ENCODE measurements at places on chromosomes 1 and 21.

- DNase-seq = no peak
Observed at GRCh38 chr1:172874950-172875349, 175.8 kb downstream of the TNFSF18 start.

- DNase-seq = no peak
Observed at GRCh38 chr1:116553386-116554115, 17.3 kb downstream of the CD58 start.

- no peak for DNase-seq
Observed at GRCh38 chr1:234621657-234622335, 11.8 kb upstream of the IRF2BP2 start.

GRCh38 chr1:208829595-208829994 lies 585.4 kb upstream of the PLXNA2 start:
- no peak for DNase-seq

DNA sequence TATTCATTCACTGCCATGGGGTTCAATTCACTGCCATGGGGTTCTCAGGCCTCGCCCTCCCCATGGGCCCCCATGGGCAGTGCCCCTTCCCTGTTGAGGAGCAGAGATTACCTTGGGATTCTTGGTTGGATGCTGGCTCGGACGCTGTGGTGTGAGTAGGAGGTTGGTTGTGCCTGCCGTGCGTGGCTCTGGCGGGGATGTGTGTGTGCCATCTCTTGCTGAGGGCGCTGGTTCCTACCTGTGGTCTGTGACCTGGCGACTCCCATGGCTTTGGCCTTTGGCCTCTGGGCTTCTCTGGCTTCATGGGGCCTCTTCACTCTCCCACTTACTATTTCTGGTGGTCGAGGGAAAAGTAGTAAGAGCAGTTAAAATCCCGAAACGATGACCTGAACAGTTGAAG lies 42.1 kb downstream of the PCNT start:
- DNase-seq = no peak

DNA sequence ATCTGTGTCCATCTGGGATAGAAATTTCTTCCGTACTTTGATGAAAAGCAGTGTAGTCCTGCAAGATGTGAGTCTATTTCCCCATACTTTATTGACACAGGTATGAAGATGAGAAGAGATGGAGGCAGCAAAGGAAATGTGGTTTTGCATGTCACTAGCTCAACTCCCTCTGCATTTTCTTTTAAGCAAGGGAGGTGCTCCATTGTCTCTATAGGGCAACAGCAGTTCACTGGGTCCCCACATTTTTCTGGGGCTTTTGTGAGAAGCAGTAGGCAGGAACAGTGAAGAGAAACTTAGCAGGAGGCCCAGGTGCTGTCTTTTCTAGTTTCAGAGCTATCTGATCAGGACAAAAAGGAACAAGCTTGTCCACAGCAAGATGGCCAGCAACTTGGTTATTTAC lies 37.1 kb downstream of the C21orf91 start:
- DNase-seq = no peak

- DNase-seq = no peak
Observed at GRCh38 chr1:113291777-113292602, 98.3 kb upstream of the MAGI3 start.

DNA sequence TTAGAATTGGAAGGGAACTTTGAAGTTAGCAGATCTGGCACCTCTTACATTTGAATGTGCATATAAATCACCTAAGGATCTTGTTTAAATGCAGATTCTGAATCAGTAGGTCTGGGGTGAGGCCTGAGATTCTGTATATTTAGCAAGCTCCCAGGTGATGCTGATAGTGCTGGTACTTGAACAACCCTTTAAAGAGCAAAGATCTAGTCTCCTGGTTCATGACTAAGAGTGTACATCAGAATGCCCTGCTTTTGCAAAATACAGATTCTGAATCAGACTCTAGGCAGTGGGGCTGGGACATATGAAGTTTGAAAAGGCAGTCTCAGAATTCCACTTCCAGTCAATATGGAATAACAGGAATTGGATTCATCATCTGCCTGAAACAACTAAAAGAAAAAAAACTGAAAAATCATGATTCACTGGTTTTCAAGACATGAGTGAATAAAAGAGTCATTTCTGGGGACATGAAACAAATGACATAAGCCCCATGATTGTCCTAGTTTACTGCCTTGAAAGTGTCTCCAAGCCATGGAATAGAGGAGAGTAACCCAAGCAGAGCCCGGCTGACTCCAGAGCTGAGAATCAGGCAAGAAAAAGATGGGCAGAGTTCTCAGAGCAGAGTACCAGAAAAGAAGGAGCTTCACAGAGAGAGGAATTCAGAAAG lies 149.6 kb upstream of the SGIP1 start:
- no peak for DNase-seq

GRCh38 chr1:225483818-225484656 lies 56.2 kb upstream of the LBR start:
- DNase-seq = no peak

DNA sequence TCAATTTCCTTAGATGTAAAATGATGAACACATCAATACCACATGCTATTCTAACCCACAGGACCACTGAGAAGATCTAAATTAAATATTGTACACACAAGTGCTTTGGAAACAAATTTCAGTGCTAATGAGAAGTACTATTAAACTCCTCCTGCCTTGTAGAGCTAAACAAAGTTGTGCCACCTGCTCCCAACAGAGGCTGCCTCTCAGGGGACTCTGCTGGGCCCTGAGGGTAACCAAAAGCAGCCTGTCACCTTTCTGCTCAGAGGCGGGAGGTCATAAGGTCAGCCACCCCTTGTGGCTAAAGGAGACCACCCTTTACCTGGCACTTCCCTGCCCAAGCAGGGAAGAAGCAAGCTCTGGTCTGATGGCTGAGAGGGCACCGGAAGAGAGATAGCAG lies 6.3 kb downstream of the SLC9A1 start:
- no peak for DNase-seq

GRCh38 chr1:211356723-211357407 lies 30.2 kb downstream of the TRAF5 start:
- DNase-seq = no peak

GRCh38 chr1:208204779-208205178 lies 39.4 kb downstream of the PLXNA2 start:
- DNase-seq = no peak

GRCh38 chr1:40630488-40631223 lies 34.8 kb downstream of the RIMS3 start:
- DNase-seq = peak; percentile 81

- DNase-seq = no peak
Observed at GRCh38 chr1:45854724-45855123, 51.3 kb downstream of the MAST2 start.

DNA sequence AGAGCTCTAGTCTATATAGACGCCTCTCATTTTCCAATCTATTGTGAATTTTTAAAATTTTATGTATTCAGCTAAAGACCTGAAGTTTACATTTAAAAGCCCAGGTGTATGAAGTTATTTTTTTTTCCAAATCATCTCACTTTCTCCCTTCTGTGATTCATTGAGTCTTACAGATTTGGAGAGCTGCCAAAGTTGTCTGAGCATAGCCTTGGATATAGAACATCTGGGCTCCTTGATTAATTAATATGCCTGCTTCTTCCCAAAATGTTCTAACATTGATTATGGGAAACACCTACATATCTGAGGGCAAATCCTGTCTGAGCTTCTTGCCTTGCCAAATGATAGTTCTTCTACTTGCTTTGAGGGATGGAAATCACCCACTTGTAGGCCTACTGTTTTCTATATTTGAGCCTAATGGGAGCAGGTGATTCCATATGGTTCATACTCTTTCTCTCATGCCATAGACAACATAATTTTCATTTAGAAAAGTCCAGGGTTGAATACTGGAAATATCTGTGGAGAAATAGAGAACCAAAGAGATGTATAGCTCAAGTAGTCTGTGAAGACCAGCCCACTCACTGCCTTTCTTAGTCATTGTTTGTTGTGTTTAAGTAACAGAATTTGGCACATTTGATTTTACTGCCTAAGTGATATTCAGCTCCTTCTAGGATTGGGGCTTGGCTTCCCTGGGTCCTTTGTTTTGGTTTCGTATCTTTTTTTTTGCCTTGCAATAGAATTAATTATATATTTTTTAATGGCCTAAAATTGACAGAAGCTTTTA lies 46.2 kb downstream of the MACF1 start:
- DNase-seq = peak; percentile 55

DNA sequence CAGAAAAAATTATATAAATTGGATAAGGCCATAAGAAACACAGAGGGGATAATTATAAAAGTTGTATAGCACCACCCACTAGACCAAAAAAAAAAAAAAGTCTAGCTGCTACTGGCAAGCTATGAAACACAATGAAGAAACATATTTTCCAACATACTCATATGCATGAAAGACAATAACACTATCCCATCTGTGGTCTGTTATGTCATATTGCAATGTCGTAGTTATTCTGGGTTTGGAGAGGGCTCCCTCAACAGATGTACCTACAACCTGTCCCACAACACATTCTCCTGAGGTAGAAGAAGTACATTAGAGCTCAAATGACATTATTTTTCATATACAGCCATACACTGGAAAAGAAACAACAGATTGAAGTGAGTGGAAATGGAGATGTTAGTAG lies 517.6 kb upstream of the ADGRL4 start:
- no peak for DNase-seq

- DNase-seq = peak; percentile 54
Observed at GRCh38 chr1:185156288-185156853, 382 bp downstream of the TRMT1L start.

DNA sequence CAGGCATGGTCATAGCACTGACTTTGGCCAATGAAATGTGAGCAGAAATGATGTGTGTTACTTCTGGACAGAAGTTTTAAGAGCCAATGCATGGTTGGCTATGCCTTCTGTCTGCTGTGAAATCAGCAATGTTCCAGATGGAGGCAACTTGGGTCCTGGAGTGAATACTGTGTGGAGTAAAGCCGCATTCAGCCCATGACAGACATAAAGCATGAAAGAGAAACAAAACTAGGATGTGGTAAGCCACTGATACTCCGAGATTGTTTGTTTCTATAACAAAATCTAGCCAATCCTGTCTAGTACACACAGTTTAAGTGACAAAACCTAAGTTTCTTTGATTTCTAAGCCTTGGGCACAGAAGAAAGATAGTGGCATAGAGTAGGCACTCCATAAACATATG lies 47.1 kb upstream of the ARHGAP29 start:
- no peak for DNase-seq

- no peak for DNase-seq
Observed at GRCh38 chr21:45468971-45469272, 64.0 kb downstream of the COL18A1 start.

DNA sequence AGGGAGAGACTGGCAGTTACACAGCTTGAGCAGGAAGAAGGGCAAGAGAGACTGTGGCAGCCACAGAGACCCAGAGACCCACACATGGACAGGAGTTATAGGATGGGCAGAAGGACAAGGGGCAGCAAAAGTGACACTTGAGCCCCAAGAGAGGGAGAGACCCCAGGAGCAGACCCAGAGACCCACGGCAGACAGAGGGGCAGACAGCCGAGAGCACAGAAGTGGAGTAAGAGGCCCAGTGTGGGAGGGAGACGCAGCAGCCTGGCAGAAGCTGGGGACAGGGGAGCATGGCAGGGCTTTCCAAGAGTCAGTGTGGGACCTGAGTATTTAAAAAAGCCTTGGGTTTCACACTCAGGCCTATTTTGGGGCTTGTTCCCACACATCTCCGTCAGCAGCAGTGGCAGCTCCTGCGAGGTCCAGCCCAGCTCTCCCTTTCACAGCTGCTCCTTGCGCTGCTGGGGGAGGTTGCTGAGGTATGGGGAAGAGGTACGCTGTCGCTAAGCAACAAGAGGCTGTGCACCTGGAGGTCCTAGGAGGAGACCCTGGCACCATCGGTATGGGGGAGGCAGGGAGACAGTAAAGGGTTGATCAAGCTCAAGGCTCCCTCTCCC lies 9.0 kb upstream of the MEF2D start:
- DNase-seq = no peak

- DNase-seq = no peak
Observed at GRCh38 chr1:46444466-46444865, 45.2 kb upstream of the DMBX1 start.

- peak; percentile 60 for DNase-seq
Observed at GRCh38 chr1:109474697-109475096, 8.4 kb downstream of the SYPL2 start.

- no peak for DNase-seq
Observed at GRCh38 chr1:43912607-43913006, 21.0 kb upstream of the ARTN start.

- no peak for DNase-seq
Observed at GRCh38 chr1:15309687-15310086, 62.7 kb downstream of the FHAD1 start.

DNA sequence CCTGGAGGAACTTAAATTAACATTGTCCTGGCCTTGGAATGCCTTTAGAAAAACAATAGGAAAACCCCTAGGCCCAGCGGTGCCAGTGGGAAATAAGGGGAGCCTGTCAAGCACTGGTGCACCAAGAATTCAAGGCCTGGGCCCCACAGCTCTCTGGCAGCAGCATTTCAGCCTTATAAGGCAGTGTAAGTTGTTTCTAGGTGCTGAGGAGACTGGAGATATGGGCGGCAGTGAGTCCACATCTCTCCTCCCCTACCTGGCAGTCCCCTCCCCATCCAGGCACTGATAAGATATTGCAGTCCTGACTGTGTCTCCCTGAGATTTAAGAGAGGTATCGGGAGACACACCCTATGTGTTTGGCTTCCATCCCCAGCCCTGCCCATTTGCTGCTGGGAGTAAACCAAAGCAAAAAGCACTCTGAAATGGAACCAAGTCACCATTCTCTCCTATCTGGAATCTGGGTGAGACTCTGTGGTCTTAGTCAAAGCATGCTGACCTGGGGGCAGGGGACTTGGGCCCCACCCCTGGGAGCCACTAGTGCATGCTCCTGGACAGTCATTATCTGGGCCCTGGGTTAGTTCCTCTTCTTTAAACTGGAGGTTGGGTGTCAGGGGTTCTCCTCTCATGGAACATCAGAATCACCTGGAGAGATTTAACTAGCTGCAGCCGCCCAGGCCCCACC lies 30.5 kb downstream of the DEGS1 start:
- DNase-seq = peak; percentile 31

- peak; percentile 72 for DNase-seq
Observed at GRCh38 chr1:228180271-228180958, 14.8 kb downstream of the IBA57 start.

DNA sequence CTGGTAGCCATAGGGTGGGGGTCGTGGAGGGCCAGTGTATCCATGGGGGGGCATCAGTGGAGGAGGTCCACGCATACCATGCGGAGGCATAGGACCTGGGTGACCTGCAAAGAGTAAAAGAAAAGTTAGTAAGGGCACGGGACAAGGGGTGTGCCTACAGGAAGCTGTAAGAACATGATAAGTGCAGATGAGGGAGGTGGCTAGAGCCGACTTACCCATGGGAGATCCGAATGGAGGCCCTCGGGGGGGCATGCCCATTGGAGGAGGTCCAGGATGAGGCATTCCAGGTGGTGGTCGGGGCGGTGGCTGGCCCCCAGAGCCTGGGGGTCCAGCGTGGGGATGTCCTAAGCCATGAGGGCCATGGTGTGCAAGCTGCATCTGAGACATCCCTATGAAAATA lies 4.0 kb downstream of the SF3B4 start:
- DNase-seq = peak; percentile 86

DNA sequence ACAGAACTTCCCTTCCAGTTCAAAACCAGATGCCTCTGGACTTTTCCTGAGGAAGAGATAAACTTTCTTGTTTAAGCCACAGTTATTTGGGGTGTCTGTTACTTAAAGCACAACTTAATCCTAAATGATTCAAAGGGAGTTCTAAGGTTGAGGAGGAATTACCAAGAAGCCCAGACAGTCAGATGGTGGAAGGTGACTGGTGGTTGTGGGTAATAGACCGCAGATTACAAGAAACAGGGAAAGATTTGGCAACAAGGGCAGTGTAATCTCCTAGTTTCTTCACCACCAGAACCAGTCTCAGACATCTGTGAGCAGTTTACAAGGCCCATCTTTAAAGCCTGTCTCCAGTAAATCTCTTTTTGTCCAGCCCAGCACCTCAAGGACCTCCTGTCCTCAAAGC lies 130.1 kb upstream of the CTTNBP2NL start:
- DNase-seq = no peak

Data from hematopoietic multipotent progenitor cell treated with erythropoietin and hydrocortisone succinate and interleukin-3 and kit ligand, for 6 days (in vitro differentiated cells).